ENCODE measurements at places on chromosomes 1 and 21. TPM values are rescaled to one million over a fixed set of nuclear protein-coding genes. Genes with fewer than 3 reads are reported as not detected.

FLG2 gene
- not detected for total RNA-seq

TCEANC2 gene
- 3.6 TPM for total RNA-seq

DNA sequence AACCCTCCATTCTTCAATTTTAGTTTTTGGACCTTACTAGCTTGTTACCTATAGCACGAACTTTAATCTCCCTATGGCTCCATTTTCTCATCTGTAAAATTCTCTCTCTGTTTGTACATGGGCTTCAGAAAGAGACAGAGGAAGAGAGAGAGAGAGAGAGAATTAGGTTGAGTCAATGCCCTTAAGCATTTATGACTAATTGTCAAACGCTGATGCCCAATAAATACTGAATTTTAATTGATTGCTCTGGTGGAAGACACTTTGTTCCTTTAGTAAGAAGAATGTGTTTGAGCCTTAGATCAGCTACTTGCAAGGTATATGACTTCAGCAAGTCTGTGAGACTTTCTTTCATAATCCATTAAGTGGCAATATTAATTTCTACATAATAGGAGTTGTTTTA, 743.1 kb upstream of the ADGRL4 start:
- H3K27ac ChIP-seq: no peak overlapping the region
- no peaks in the 10 kb centered on the region for H3K27me3 ChIP-seq
- no peaks in the 10 kb centered on the region for H3K36me3 ChIP-seq
- H3K4me1 ChIP-seq: no peaks in the 10 kb centered on the region
- no peak overlapping the region for H3K4me3 ChIP-seq
- no peak for DNase-seq

- no peak for DNase-seq
- H3K4me3 ChIP-seq: no peak overlapping the region
- peak overlapping the region; percentile 60 for H3K27ac ChIP-seq
- no peaks in the 10 kb centered on the region for H3K36me3 ChIP-seq
Measured at GRCh38 chr21:42227909-42228708, 9.2 kb downstream of the ABCG1 start.
